ENCODE measurements at places on chromosomes 2 and 18. TPM values are rescaled to one million over a fixed set of nuclear protein-coding genes. Genes with fewer than 3 reads are reported as not detected.

Gene CHST9
- not detected for polyA plus RNA-seq

DNA sequence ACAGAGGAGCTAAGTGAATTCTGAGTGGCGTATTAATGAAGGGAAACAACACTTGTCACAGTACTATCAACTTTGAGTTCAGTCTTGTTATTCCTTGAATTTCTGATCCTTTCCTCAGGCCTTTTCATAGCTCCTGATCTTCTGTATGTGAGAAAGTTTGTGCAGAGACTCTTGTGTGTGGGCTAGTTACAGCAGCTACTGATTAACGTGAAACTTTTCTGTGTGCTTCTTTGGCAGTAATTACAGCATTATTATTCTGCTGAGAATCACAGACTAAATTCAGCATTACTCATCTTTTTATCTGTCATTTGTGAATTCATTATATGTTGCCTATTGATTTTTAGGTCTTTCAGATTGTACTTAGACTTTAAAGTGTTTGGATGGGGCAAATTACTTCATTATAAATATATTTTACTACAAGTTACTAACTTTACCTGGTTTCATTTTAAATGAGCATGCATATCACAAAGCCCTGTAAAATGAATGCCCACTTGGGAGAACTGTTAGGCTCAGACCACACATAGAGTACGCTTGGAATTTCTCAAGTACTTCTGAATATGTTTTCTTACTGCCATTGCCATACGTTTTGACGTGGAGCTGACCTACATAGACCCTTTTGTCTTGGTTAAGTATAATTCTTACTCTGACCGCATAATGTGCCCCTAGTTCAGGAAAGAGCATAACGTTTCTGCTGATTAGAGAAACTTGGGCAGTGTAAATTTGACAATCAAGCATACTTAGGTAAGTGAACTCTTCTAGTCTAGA is 36.2 kb downstream of the CREB1 start:
- DNase-seq: no peak

DNA sequence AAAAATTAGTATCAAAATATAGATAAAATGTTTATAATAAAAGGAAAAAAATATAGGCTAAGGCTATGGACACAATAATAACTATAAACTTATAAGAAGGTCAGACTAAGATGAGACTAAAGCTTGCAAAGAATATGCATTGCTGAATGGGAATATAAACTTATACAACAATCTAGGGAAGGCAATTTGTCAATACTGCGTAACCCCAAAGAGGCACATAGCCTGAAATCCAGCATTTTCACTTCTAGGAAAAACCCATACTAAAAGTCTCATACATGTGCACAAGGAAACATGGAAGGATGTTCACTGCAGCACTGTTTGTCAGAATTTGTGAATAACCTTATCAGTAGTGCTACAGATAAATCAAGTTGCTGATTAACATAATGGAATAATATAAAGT is 45.5 kb downstream of the FANCL start:
- no peak for DNase-seq

- DNase-seq: peak; percentile 34
Observed at GRCh38 chr2:238728330-238729260, 119.3 kb upstream of the TWIST2 start.

GRCh38 chr18:12860530-12860929 is 23.5 kb downstream of the PTPN2 start:
- DNase-seq: no peak

Data from SK-N-SH (cell line).